AML-193 (cell line): ENCODE measurements at places on chromosomes 3 and 15.

- no peak for DNase-seq
These were observed 288.6 kb downstream of the FOXP1 start for GRCh38 chr3:71294919-71295318.

GRCh38 chr3:126955004-126955790 lies 27.7 kb upstream of the PLXNA1 start:
- DNase-seq, result no peak

DNA sequence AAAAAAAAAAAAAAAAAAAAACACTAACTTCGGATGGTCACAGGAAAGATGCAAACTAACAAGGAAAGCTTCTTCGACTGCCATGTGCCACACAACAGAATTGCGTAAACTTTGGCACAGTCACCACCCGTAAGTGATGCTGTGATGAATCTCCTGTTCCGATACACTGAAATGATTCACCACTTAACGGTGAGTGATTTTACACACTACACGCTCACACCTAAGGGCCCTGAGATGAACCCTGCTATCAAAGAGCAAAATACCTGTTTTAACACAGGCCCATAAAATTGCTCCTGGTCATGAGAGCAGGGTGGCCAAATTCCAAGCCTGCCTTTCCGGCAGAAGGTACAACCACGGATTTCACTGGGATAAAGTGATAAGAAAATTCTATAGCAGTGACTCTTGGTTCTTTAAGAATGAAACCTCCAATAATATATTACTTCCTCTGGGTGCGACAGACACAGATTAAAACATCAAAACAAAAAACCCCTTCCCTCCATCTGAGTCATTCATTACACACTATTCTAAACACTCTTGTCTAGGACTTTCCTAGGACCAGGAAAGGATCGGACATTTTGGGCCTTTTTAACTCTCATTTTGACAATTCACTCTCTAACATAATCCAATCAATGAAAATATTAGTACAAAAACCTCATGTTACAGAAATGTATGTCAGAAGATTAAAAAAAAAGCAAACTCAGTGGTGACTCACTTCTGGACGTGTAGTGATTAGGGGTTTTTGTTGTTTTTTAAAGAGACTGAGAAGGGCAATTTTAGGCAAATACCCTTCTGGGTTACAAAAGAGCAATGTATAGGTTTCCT lies 28.3 kb downstream of the LRIG1 start:
- DNase-seq, result no peak

DNA sequence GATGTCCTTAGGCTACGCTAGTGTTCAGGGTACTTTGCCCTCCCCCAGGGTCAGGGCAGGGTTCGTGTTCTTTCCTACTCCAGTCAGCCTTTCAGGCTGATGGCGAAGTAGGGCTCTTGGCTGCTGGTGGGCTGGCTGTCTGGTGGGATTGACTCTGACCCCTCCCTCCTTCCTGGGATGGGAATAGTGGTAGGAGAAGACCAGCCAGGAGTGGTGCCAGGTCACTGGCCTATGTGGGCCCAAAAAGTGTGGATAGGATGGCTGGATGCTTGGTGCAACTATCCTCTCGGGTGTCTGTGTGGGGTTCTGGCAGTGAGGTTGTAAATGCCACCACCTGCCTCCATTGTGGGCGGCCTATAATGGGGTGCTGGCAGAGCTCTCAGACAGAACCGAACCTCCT lies 20.4 kb upstream of the EXOG start:
- no peak for DNase-seq

DNA sequence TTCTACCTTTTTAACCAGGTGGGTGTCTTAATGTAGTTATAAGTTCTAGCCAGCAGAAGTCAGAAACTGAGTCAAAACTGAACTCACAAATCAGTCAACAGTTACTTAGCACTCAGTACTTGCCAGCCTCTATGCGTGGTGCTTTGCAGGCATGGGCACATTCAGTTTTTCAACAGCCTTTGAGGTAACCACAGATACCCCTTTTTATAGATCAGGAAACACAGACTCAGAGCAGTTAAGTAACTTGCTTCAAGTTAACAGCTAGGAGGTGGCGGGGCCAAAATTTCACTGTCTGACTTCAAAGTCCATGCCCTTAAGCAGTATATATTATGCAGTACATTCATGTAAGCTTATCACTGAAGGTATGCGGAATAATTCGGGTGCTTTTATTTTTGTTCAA lies 139.4 kb downstream of the FHIT start:
- no peak for DNase-seq

- no peak for DNase-seq
These were observed 110.7 kb upstream of the CDIN1 start for GRCh38 chr15:36468746-36469145.

DNA sequence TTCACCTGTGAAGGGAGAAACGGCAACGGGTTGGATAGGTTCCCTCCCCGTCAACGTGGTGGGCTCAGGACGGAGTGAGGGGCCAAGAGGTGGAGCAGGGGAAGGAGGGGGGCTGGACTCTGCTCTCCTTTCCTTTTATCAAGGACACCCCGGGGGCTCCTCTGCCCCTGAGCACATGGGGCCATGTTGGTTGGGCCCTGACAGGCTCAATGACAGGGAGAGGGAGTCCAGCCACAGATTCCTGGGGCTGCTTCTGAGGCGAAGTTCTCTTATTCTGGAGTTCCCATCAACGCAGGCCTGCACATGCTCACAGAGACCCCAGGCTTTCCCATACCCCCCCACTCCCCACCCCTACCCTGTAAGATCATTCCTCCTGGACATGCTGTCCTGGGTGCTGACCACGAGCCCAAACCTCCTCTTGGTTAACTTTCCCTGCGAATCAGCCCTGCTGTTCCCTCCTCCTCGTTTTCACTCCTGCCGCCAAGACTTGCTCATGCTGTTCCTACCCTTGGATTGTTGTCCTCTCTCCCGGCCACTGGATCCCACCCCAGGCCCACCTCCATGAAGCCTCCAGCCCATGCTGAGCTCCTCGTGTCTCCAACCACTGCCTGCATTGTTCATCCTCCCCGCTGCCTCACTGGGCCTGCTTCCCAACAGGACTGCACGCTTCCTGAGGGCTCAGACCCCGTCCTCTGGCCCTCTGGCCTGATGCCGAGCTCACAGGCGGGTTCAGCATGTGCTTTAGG lies 61.2 kb downstream of the SENP2 start:
- DNase-seq, result no peak

GRCh38 chr3:71688121-71688520 lies 37.1 kb downstream of the EIF4E3 start:
- DNase-seq, result no peak

DNA sequence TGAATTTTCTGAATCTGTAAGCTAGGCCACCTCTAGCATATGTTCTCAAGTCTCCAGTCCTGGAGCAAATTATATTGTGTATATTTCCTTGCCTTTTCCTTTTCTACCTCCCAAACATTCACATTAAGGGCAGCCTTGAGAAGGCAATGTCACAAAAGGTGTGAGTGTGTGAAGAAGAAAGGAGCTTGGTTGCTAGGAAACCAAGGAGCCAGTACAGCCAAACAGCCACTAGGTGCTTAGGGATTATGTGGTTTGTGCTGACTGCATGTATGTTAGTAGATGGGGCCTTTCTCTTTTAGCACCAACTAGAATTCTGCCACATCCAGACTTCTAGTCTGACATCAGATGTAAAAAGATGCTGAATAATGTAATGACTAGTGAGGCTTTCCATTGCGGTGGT lies 118.8 kb upstream of the DAZL start:
- no peak for DNase-seq

- no peak for DNase-seq
These were observed 74.2 kb upstream of the SATB1 start for GRCh38 chr3:18499301-18499700.

DNA sequence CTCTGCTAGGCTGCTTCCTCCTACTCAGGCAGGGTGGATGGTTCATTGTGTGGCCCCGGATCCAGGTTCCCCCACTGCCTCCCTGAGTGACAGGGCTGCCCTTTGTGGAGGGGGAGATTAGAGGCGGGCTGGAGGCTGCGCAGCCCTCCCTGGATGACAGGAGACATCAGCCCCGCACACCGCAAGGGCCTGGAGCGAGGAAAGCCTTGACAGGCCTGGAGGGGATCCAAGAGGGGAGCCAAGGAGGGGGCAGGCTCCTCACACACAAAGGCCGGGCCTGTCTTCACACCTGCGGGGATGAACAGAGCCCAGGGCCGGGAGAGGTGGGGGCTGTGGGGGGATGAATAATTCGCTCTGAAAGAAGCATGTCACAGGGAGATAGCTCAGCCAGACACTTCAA lies 72.9 kb downstream of the RPN1 start:
- no peak for DNase-seq

DNA sequence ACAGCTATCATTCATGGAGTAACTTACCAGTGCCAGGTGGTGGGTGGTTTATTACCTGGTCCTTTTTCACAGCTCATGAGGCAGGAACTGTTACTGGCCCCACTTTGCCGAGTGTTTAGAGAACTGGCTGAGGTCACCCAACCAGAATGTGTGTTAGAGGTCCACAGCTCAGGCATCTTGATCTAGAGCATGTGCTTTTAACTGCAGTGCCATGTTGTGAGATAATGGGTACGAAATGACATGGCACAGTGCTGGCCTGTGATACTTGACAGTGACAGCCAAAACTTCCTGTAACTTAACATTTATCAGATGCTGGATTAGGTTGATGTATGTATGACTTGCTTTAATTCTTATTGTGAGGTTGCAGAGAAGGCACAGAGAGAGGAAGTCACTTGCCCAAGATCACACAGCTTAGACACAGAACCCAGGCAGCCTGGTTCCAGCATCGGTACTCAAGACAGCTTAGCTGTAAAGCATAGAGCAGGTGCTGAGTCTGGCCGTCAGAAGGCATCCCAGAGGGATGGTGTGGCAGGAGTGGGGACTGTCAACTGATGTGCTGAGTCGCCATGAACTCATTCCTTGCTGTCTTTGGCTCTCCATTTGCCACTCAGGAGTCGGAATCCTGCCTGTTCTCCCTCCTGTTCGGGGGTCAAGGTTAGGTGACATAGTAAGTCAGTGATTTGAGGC lies 9.6 kb downstream of the MCM2 start:
- no peak for DNase-seq

- DNase-seq, result no peak
These were observed 294.9 kb downstream of the RORA start for GRCh38 chr15:60933900-60934885.

DNA sequence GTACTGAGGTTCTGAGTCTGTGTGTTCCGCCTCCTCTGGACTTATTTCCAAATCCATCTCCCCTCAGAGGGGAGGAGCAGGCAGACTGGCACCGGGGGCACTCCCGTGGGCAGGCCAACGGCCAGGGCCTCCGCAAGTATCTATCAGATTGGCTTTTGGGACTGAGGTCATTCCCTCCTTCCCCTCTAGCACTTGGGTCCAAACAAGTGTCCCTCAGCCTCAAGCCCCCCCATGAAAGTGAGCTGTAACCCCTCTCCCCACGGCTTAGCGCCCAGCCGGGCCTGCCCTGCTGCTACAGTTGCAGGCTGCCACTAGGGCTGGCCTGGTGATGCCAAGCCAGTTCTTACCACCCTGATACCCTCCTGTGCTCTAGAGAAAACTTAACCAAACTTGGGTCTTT lies 17.4 kb downstream of the ITGA11 start:
- no peak for DNase-seq

DNA sequence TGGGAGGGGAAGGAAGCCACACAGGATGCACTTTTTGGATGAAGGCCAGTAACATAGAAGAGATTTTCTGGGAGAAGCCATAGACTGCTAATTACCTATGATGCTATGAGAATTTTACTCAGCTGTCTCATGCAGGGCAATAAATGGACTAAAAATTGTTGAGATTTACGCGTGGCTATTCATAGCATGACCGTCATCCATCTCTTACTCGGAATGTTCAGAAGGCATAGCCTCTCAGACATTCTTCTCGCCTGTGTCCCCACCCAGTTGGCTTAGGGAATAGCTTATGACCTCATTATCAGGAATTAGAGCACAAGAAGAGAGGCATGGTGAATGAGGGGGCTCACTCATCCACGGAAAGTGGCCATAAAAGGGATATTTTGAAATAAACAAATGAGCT lies 107.9 kb upstream of the ATP10A start:
- DNase-seq, result no peak

- DNase-seq, result peak; percentile 57
These were observed 2.6 kb downstream of the CCDC9B start for GRCh38 chr15:40338041-40338657.

- peak; percentile 79 for DNase-seq
These were observed 6.3 kb downstream of the TBL1XR1 start for GRCh38 chr3:177190756-177191681.

DNA sequence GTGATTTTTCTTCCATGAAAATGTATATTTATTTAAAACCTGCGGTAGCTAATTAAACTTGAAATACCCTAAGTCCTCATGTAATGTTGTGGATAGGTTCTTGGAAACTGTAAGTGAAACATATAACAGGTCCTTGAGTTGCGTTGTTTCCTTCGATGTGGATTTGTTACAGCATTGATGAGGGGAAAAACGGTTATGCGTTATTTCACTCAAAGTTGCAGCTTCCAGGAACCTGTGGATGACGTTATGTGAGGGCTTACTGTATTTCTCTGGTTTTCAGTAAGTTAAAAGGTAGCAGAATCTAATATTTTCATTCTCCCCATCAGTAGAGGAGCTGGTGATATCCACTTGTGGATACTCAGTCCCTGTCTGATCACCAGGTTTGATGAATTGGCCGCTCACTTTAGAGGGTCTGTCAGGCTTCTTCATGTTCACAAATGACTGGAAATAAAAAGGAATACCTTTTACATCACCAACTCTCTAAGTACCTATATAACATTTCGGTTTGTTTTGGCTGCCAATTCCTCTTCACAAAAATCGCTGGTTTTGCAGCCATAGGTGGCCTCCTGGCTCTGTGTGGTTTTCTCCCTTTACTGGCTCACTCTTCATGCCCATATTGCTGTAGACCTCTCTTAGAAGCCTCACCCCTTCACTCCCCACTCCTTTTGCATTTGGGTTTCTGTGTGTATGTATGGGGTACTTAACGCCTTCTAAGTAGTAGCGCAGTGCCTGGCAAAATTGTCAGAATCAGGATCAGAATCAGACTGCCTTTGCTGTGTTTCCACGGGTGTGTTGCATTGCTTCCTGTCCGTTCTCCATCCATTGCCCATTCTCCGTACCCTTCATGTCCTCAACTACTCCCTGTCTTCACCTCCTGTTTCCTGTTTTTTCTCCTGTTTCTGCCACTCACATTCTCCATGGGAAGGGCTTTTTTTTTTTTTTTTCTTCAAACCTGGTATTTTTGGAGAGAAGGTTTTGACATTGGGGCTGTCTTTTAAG lies 112.6 kb downstream of the FNDC3B start:
- no peak for DNase-seq

DNA sequence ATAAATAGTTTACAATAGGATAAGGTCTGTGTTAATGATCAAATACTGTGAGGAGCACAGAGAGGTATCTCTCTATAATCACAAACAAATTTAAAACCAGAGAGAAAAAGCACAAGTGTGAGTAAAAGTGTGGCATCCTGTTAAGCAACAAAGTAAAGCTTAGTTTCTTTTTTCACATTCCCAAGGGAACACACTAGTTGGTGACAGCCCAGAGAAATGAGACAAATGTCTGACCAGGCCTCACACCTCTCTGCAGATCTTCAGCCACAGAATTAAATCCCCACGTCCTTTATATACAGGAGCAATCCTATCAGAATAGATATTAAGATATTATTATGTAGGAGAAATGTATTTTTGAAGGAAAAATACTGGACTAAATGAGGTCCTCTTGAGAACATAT lies 2.7 kb downstream of the FBN1 start:
- DNase-seq, result no peak

- DNase-seq, result peak; percentile 81
These were observed 12.5 kb upstream of the ZSCAN2 start for GRCh38 chr15:84588053-84588874.
